ENCODE measurements at places on chromosomes 3 and 15.

DNA sequence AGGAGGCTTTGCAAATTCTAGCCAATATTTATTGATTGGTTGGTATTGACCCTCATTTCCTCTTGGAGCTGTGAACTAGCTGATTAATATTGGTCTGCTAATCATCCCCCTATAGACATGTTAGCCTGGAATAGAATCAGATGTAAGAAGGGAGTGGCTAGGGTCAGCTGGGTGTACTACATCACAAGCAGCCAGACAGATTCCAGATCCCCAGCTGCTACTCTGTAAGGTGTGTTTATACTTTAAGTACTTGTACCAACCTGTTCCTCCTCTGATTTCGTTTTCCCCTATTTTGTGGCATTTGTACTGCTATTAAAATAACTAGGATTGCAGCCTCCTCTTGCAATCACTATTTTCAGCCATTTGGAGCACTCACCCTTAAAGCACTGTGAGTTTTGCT lies 49.9 kb downstream of the PARP15 start:
- peak; percentile 52 for DNase-seq

DNA sequence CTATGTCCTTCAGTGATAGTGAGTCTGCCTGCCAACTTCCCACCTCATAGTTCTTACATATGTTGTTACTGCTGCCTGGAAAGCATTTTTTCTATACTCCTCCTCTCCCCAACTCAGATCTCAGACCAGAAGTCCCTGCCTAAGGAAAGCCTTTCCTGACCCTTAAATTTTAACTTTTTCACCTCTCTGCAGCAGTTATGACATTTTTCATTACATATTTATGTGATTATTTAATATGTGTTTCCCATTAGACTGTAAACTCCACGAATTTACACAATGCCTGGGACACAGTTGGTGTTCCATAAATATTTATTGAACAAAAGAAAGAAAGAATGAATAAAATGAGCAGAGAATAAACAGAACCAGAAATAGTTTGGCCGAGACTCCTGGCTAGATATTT lies 125.5 kb downstream of the MITF start:
- DNase-seq, result no peak

- DNase-seq, result no peak
Observed at GRCh38 chr3:187325632-187326031, 34.1 kb upstream of the MASP1 start.

DNA sequence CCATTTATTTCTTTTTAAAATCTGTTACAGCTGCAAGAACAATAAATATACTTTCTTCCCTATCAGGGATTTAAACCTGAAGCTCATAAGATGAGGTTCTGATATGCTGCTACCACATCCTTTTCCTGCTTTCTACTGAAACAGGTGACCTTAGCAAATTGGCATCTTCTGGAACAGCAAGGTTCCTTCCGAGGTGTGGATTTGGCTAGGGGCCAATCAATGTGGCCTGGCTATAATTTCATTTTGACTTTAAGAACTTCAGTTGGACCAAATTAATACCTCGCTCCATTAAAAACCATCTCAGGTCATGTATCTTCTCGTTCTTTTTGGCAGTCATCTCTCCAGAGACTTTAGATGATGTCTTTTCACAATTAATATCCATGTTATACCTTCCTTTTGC lies 53.4 kb upstream of the C3orf80 start:
- DNase-seq, result no peak

DNA sequence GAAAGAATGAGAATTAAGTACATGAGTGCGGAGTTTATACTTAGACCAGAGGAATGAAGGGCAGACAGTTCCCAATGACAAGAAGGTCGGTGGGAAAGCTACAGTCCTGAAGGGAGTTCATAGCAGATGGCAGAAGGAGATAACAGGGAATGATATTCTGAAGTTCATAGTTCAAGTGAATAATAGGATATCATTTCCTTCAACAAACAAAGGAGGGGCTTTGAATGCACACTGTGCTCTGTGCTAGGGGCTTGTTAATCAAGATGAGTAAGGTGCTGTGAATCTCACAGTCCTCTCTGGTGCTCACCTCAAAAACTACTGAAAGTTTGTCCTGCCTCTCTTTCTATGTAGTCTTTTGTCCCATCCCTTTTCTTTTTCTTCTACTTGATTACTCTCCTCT lies 41.9 kb downstream of the SIDT1 start:
- no peak for DNase-seq

- no peak for DNase-seq
Observed at GRCh38 chr3:123971406-123971805, 10.4 kb upstream of the CCDC14 start.

GRCh38 chr3:14605744-14606143 lies 45.8 kb upstream of the CCDC174 start:
- no peak for DNase-seq

GRCh38 chr3:151290673-151291072 lies 12.3 kb upstream of the P2RY14 start:
- DNase-seq, result no peak

- no peak for DNase-seq
Observed at GRCh38 chr3:17315897-17316296, 426.5 kb downstream of the TBC1D5 start.

DNA sequence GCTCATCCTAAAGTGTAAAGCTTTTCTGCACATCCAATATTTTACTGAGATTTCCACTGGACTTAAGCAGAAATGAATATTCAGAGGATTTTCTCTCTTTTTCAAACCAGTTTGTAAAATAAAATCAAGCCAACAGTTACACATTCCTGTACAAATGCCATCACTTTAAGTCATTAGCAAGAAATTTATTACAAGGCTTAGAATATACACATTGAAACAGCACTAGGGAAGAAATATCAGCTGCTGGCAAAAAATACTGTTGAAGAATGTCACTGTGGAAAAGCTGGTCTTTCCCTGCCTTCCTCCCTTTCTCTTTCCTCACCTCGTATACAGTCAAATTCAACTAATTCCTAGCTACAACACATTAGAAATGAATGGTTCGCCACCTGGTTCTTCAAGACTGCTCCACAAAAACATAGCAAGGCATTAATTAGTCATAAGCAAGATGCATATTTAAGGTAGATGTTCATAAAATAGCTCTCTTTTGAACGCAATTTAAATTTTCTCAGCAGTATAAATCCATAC lies 21.3 kb downstream of the PLOD2 start:
- DNase-seq, result no peak

GRCh38 chr15:82303956-82304777 lies 41.5 kb downstream of the SAXO2 start:
- DNase-seq, result no peak

- DNase-seq, result no peak
Observed at GRCh38 chr3:61236556-61236955, 14.7 kb downstream of the FHIT start.

- DNase-seq, result no peak
Observed at GRCh38 chr3:173584093-173584837, 186.7 kb downstream of the NLGN1 start.

- no peak for DNase-seq
Observed at GRCh38 chr3:99803297-99803696, 14.4 kb upstream of the CMSS1 start.

- DNase-seq, result no peak
Observed at GRCh38 chr3:51106242-51106876, 278.7 kb upstream of the MANF start.

- no peak for DNase-seq
Observed at GRCh38 chr15:50113187-50113505, 5.9 kb downstream of the ATP8B4 start.

DNA sequence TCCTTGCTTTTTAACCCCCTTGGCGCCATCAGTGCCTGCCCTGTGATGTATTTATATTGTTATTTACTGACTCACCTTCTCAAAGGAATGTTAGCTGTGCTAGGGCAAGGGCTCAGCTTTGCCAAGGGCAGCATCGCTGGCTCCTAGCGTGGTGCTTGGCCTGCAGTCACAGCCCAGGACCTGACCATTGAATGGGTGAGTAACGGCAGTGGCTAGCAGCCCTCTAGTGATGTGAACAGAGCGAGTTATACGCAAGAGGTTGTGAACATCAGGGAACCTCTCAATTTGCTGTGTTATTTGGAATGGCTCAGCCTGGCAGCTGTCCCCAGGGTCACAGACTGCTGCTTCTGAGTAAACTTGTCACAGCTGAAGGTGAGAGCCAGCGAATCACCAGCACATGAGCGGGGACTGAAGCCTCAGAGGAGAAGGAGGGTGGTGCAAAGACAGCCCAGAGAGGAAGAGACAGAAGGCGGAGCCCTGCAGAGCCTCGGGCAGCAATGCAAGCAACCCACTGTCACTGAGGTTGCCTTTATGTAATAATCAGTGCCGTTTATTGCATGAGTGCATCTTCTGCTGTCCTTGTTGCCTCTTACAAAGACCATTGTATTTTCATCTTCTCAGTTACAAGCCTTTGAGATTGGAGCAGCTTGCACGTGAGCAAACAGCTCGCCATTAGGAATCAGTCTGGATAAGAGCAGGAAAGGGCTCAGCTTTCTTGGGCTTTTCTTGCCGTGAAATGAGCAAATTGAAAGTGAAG lies 158.3 kb downstream of the SLCO3A1 start:
- DNase-seq, result no peak

- no peak for DNase-seq
Observed at GRCh38 chr3:52087731-52088130, 31.4 kb upstream of the DUSP7 start.

- no peak for DNase-seq
Observed at GRCh38 chr15:41634072-41634626, 26.1 kb upstream of the MGA start.

DNA sequence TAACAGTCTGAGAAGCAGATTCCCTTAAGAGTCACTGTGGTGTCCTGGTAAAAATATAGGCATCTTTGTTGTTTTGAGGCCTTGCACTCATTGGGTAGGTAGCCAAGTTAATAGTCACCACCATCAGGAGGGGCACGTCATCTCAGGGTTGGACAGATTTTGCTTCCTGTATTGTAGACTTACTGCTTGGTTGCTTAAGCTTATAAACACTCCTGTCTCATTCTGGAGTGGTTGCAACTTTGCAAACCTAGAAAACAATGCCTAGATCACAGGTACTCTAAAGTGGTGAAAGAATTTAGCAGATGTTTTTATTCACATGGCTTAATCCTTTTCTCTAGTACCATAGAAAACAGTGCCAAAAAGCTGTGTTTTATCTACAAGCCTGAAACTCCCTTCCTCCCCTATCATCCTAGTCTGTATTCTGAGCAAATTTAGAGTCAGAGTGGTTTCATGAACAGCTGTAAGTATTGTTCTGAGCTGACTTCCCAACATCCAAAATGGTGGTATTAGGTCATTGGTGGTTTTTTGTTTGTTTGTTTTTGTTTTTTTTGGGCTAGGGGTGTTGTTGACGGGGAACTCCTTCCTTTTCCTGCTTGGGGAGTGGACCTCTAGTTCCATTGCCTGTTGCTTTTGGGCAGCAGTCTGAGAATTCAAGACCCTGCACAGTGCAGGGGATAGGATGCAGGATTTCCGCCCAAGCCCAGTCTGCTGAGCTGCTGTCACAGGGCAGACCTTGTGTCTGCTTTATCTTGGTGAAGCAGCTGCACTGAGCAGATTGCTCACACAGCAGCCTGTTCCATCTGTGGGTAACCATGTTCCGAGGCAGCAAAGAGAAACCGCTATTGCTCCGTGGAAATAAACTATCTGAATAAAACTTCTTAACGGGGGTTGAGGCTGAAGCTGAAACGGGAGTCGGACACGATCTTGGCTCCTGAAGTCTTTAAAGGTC lies 202.0 kb downstream of the AKAP13 start:
- peak; percentile 52 for DNase-seq

GRCh38 chr15:29056839-29057450 lies 171.2 kb downstream of the APBA2 start:
- no peak for DNase-seq

DNA sequence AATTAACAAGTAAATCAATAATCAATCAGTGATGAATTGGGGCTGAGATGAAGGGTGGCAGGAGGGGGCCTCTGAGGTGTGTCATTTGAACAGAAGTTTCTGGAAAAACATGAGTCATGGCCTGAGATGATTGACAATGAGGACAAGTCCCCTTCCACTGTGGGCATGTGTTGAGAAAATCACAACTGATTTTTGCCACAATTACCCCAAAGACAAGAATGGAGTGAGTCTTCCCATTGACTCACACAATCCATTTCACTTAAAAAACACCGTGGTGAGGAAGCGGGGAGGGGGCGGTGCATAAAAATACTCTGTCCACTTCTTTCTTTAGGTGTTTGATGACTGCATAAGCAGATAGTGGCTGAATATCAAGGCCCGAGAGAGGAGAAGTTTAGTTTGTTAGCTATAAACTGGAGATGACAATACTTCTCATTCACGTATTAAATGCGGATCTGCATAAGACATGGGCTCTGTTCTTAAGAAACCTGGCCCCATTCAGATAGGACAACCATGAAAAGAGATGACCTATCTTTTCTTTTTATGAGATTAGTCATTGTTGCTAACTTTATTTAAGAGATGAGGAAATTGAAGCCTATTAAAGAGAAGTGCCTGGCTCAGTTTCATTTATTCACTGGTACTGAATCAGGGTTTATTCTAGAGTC lies 34.7 kb downstream of the SHC4 start:
- no peak for DNase-seq

DNA sequence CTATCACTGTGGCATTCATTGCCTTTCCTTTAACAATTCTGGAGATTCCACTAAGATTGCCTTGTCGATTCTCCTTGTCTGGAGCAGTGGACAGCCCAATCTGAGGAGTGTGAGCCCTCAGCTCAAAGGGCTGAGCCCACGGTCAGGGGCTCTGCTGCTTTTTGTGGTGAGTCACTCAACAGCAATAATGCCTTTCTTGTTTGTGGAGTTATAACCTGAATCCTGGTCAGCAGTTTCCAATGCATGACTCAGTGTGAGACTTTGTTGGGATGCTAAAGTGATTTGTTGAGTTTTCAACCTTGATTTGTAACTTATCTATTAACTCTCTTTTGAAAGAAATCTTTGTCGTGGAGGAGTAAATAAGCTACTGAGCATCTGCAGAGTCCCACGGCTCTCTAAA lies 183.5 kb downstream of the TJP1 start:
- no peak for DNase-seq

DNA sequence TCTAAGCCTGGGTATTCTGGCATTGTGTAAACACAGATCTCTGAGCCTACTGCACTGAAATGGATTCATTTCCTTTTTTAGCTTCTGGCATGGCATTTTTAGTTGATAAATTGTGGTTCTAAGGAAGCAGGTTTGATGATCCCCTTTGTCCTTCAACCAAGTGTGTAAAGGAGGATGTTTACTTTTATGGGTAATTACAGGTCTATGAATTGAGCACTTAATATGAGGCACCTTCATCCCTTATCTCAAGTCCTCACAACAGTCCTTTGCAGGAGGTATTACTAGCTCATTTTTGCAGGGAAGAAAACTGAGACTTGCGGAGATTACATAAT lies 30.8 kb upstream of the ZBTB38 start:
- no peak for DNase-seq

DNA sequence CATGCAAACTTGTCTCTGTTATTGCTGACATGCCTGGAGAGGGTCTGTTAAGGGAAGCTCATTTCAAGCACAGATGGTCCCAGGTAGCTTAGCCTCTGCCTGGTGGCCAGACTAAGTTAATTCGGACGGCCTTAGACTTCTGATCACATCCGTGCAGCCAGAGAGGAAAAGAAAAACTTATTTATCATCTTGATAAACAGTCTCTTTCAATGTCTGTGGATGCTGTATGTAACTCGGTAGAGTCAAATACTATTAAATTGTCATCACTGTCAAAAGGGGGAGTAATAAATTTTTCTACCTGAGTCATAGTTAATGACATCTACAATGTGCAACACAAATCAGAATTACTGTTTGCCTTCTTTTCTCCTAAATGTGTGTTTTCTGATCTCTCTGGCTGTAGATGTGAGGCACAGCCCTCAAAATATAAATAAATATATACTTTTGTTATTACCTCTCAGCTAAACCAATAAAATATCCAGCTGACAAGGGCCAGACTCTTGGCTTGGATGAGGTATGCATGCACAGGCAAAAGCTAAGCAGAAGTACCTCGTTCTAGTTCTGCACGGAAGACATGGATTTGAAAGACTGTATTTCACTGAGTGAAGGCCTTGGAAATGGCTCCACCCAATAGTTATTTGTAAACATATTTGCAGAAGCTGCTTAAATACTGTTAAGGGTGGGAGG lies 530.0 kb downstream of the TAFA4 start:
- no peak for DNase-seq
